ENCODE measurements at places on chromosomes 11 and 22.

DNA sequence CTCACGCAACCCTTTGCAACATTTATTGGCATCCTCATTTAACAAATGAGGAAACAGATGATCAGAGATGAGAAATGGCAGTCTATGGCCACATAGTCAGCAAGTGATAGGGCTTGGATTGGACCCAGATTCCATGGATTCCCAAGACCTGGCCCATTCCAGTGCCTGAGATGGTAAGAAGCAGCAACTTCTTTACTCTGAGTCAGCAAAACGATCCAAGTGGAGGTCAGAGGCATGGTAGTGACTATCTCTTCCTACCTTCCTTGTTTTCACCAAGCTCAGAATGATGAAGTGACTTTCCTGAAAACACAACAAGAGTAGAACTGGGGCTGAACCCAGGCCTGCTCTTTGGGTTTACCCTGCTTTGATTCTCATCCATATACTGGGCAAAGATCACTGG lies 293.1 kb downstream of the TENM4 start:
- no peak for DNase-seq

DNA sequence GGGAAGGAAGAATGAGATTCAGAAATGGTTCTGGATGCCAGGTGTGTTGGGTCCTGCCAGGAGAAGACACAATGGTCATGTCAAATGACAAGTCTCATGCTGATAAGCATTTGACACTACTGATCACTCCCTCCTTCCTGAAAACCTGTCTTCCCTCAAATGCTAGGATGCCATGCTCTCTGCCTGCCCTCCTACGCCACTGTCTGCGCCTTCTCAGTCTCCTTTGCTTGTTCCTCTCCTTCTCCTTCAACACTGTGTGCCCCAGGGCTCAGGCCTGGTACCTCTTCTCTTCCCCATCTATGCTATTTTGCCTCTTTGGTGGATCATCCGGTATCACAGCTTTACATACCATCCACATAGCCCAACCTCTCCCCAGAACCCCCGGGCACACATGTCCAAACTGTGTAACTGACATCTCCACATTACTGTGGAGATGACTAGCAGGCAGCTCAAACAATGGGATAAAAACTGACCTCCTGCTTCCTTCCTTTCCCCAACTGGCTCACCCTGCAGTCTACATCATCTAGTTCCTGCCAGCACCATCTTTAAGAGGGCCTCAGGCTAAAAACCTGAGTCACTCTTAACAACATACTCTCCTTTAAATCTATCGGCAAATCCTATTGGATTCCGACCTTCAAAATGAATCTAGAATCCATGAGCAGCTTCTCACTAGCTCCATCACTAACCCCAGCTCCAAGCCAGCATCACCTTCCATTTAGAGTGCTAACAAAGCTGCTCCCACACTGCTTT lies 8.2 kb downstream of the AP1B1 start:
- DNase-seq = peak; percentile 31

- peak; percentile 11 for DNase-seq
These were observed 396 bp upstream of the CFAP300 start for GRCh38 chr11:102046841-102047240.

DNA sequence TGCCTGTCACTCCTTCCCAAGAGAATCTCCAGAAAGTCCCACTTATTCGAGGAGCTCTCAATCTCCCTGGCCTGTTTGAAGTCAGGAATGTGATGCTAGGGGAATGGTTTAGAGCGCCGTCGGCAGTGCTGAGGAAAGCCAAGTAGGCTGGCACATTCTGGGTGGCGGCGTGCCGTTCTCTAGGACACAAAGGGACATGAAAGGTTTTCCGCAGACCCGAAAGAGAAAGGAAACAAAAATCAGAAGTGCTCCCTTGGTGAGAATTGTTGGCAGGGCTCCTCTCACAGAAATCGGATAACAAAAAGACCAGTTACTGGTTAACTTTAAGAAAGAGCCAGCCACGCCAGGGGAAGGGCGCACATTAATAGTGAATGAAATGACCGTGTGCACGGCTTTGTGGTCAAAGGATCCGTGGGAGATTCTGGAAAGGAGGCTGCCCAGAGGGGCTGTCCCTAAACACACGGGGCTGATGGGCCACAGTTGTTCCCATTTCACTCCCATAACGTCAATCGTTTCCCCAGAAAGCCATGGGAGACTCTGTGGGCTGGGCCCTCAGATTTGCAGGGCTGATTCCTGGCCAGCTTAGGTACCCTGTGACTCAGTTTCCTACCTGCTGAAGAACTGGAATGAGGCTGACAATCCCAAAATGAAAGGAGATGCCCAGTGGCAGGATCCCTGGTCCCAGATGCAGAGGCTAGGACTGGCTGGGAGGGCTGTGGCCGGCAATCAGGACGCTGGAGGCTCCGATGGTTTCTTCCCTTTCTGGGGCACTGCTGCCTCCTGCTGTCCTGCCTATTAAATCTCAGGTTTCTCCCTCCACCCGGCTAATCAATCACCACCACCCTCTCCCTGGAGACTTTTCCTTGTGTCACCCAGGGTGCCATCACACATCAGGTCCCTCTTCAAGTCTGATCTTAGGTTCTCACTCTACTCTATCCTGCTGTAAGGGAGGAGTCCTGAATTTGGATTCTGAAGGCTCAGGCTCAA lies 82.3 kb downstream of the RCN1 start:
- DNase-seq = peak; percentile 66

DNA sequence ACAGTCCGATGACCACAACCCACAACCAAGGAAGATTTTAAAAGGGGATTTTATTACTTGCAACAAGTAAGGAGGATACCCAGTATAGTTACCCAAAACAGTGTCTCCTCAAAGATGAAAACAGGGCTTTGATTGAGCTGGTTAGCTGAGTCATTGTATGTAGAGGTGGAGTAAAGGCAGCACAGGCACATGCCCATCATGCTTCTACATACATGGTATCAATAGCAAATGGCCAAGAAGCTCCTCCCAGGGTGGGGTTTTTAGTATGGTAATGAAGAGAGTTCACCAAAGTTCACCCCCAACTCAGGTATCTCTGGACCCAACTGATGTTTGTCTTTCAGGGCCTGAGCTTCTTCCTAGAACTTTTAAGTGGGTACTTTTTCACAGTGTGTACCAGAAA lies 157.1 kb upstream of the CEP126 start:
- no peak for DNase-seq

DNA sequence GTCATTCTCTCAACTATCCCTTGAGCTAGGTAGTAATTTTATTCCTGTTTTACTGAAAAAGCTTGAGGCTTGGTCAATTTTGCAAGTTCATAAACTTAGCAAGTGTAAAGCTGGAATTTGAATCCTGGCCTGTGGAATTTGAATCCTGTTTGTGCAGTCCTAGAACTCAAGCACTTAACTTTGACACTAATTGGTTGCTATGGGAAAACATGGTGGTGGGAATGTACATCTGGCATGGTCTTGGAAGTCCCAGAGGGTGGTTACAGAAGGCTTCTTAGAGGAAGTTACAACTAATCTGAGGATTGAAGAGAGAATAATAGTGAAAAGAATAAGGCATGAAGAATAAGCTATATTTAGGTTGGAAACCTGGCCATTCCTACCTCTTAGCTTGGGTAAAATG lies 66.5 kb upstream of the LIN7C start:
- DNase-seq = no peak

GRCh38 chr11:122287401-122287800 lies 171.4 kb upstream of the BLID start:
- no peak for DNase-seq

DNA sequence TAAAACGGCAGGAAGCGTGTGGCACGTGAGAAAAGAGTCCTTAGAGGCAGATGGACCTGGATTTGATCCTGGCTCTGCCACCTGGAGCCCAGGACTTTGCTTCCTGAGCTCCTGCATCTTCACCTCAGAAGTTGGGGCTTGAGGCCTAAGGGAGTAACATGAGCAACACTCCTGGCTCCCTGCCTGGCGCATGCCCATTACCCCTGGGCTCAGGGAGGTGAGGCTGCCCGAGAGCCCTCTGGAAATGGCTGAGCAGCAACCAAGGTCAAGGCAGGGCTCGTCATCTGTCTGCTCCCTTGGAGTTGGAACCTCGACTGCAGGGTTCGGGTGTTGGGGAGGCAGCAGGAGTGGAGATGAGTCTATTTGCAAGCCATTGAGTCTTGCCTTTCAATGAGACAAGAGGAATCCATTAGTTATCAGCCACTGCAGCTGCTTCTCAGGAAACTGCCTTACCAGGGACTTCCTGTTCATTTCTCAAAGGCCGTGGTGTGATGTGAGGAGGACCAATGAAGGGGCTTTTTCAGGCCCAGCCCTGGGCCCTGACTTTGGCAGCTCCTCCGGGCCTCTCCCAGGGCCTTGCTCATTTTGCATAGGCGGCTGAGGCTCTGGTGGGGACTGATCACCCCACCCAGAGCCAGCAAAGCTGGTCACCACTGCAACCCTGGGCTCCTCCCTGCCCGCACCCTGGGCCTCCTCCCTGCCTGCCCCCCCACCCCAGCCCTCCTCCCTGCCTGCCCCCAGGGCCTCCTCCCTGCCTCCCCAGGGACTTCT lies 6.4 kb downstream of the FADS2 start:
- DNase-seq = peak; percentile 81

DNA sequence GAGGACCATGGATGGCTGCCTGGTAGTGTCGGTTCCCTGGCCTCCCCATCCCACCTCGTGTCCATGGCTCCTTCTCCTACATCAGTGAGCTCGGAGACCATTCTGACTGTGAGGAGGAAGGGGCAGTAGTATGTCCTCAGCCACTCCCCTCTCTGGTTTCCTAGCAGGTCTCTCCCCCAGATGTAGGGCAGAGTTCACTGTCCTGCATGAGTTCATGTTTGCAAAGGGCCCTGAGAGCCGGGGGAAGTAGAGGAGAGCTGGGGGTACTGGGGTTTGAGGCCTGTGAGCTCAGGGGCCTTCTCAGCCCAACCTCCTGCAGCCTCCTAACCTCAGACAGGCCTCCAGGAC lies 18.4 kb upstream of the ST3GAL4 start:
- no peak for DNase-seq

DNA sequence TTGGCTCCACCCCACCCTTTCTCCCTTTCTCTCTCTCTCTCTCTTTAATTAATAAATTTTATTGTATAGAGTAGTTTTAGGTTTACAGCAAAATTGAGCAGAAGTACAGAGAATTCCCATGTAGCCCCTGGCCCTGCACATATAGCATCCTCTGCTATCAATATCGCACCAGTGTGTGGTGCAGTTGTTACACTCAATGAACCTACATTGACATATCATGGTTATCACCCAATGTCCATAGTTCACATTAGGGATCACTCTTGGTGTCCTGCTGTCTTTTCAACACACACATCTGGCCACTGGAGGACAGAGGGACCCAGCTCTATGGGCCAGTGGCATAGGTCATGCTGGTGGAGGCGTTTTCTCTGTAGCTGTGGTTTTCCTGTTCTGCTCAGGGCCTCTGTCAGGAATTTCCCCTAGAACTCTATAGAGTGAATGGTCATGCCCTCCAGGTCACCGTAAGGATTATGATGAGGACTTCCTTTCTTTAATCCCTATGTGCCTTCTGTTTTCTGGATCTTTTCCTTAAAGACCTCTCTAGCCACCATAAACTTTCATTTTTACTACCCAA lies 98.2 kb upstream of the NAV2 start:
- DNase-seq = no peak

GRCh38 chr11:120196826-120197225 lies 14.0 kb upstream of the OAF start:
- DNase-seq = no peak
